ENCODE measurements at places on chromosomes 12 and 14. TPM values are rescaled to one million over a fixed set of nuclear protein-coding genes. Genes with fewer than 3 reads are reported as not detected.

The AICDA gene
- not detected for total RNA-seq

GRCh38 chr12:124663771-124664366, 96.5 kb upstream of the NCOR2 start:
- peak; percentile 51 for DNase-seq

GRCh38 chr14:74543771-74544438, 50.3 kb downstream of the ISCA2 start:
- DNase-seq = no peak

DNA sequence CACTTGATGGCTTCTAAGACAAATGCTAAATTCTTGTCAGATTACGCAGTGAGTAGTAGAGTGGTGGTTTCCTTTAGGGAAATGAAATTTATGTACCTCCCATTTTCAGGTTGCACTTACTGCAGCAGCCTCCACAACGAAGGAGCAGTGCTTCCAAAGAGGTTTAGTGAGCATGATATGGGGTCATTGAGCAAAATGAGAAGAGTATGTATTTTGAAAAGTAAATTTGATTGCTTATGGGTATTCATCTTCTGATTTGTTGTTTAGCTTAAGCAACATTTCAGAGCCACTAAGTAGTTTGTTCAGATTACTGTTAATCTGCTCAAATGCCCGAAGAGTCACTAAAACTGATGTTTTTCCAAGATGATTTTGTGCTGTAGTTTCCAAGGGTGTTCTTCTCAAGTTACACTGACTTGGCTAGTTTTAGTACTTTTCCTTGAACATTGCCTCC, 493.6 kb downstream of the PCNX1 start:
- no peak for DNase-seq

The DDN gene
- not detected for total RNA-seq
